ENCODE measurements at places on chromosomes 2 and 18. TPM values are rescaled to one million over a fixed set of nuclear protein-coding genes. Genes with fewer than 3 reads are reported as not detected.

- DNase-seq: peak; percentile 3
Observed at GRCh38 chr2:82139979-82140611, 1835.5 kb upstream of the LRRTM1 start.

GRCh38 chr2:20668451-20668850 lies 1.5 kb downstream of the GDF7 start:
- no peak for DNase-seq

- no peak for DNase-seq
Observed at GRCh38 chr2:46924608-46925007, 9.0 kb upstream of the MCFD2 start.

DNA sequence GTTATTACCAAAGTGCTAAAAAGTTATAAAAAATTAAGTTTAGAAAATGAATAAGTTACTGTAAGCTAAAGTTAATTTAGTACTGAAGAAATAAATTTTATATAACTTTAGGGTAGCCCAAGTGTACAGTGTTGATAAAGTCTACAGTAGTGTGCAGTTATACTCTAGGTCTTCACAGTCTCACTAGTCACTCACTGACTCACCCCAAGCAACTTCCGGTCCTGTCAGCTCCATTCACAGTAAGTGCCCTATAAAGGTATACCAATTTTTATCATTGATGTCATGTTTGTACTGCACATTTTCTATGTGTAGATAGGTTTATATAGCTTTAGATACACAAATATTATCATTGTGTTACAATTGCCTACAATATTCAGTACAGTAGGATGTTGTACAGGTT lies 518.3 kb upstream of the PIK3C3 start:
- DNase-seq: no peak

DNA sequence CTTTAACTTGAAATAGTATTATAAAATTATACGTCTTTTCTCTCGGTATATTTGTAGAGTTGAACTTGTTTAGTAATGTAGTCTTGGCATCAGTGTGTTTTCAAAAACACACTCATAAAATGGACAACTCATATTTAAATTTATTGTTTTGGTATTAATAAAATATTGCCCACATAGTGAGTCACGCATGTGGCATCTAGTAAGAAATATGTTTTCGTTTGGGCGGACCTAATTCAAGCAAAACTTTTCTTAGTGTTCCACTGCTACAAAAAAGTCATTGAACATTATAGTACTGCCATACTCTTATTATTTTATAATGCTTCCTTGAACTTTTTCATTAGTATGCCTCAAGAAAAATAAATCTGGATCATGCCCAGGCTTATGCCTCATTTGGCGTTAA lies 31.1 kb upstream of the FAM237A start:
- DNase-seq: no peak

- DNase-seq: no peak
Observed at GRCh38 chr2:68877079-68877772, 6.0 kb upstream of the BMP10 start.

DNA sequence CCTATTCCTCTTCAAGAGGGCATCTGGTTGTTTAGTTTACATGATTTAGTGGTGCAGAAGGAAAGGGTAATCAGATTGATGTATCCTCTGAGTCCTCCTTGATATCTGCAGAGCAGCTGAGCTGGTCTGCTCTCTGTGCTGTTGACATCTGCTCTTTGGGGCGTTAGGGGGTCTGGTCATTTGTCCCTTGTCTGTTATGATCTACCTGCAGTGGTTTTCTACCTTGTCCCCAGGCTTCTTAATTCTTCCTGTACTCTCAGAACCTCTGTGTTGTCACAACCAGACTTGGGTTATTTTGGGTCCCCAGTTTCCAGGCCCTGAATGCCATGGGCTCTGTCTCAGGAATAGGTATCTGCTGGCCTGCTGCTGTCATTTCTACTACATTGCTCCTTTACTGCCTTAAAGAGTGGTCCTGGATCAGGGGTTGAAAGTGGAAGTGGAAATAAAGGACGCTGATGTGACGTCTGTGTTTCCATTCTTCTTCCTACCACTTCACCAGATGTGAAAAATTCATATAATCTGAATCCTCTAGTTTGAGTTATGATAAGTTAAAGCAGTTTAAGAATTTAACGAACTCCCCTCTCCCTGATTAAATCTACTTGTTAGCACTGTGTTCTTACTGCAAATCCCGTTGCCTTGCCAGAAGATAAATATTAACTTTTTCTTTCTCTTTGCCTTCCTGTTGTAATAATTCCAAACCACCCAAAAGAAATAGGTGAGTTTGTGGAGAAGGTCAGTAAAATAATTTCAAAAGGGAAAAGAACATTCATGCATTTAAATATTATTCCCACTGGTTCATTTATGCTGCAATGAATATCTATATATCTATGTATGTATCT lies 16.6 kb upstream of the CPS1 start:
- no peak for DNase-seq

GRCh38 chr2:229410946-229411345 lies 139.9 kb upstream of the PID1 start:
- no peak for DNase-seq

GRCh38 chr2:167857416-167857815 lies 390.0 kb downstream of the STK39 start:
- DNase-seq: no peak

- peak; percentile 61 for DNase-seq
Observed at GRCh38 chr2:45922577-45922988, 271.1 kb downstream of the PRKCE start.

DNA sequence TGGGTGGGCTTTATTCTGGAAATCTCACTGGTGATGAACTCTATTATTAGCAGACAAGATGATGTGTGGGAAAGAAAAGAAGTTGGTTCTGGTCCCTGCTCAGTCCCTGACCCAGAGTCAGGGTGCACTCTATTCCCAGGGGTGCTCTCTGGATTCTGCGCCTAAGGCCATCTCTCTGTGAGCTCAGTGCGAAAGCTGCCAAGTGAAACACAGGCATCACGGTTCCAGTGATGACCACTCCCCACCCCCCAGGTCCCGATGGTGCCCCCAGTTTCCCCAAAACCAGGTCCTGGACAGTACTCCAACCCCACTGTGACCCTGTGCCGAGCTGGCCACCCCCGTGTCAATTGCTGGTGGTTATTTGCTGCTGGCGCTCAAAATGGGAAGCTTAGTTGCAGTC lies 30.1 kb downstream of the RHOB start:
- DNase-seq: no peak

The GKN1 gene
- total RNA-seq: not detected

The TCF7L1 gene
- total RNA-seq: 2.3 TPM

The C1D gene
- total RNA-seq: 22.3 TPM

The ASXL3 gene
- total RNA-seq: not detected

The ADCYAP1 gene
- total RNA-seq: not detected

All from PC-9 (cell line).